ENCODE measurements at places on chromosomes 4 and X.

GRCh38 chrX:21373001-21373400 lies 1.2 kb upstream of the CNKSR2 start:
- no peak for DNase-seq

GRCh38 chr4:40388239-40388638 lies 53.1 kb downstream of the CHRNA9 start:
- DNase-seq = no peak

- DNase-seq = no peak
Measured at GRCh38 chr4:97662133-97662532, 481.1 kb downstream of the STPG2 start.

DNA sequence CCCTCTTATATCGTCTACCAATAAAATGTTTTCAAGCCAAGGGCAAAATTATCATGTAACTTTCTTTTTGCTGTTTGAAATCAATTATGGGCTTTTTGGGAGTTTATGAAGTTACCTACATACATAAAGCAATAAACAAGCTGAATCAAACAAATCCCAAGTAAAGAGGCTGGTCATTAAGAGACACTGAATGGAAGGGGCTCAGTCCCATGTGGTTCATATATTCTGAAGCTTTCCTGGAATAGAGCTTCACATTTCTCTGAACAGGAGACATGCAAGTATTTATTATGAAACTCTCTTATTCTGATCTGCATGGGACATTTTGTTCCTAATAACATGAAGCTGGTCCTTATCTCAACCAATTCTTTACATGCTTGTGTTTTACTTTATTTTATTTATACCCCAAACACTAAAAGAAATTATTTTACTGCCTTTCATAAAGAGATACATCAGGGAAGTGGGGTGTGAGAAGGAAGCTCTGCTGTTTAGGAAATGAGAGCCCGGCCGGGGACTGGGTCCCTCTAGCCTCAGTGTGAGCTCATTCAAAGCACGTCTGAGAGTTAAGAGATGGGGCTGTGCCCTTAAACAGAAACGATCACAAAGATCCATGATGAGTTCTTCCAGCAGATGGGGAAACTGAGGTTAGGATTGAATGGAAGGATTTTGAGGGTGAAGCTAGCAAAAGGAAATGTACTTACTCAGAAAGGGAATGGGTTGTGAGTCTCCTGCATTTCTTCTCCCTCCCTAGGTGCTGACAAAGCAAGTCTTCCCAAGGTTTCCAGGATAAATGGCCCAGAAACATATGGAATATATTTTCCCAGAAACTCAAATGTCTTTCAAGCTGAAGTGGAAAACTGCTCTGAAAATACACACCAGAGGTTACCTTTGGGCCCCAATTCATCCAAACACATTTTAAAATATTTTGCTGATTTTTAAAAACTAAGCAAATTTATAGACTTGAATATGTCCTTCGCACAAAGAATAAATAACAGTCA lies 93.1 kb upstream of the LNX1 start:
- DNase-seq = no peak

DNA sequence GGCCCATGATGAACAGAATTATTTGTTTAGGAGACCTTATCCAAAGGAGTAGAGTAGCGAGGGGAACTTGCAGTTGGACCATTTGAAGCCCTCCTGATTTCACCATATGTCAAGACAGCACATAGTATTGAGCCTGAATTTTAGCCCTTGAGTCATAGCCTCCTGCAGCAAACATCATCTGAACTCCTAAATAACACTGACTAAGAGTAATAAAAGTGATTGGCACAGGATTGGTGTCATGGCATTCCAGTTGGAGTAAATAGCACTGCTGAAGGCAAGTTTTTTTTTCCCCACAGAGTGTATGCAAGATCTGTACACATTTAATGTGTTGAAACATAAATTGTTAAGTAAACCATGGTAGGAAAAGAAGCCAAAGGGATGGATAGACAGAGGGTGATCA lies 89.0 kb downstream of the COMMD8 start:
- no peak for DNase-seq

- peak; percentile 6 for DNase-seq
Measured at GRCh38 chr4:175421506-175421905, 390.6 kb downstream of the GPM6A start.

DNA sequence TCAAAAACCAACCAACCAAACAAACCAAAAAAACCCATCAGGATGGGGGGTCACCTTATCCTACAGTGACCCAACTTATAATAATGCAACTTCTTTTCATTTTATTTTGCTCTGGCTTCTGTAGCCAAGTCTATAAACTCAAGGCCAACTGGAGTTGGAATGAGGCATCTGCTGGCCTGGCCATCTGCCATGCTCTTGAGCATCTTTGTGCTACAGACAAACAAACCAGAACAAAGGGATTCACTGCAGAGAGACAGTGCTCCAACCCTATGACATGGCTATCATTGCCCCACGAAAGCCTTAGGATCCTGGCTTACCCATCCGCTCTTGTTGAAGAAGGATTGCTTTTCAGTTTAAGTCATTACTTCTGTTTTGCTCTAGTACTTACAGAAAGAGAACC lies 49.2 kb upstream of the SCRG1 start:
- DNase-seq = peak; percentile 57

GRCh38 chrX:110951472-110952269 lies 144.3 kb upstream of the PAK3 start:
- DNase-seq = no peak

DNA sequence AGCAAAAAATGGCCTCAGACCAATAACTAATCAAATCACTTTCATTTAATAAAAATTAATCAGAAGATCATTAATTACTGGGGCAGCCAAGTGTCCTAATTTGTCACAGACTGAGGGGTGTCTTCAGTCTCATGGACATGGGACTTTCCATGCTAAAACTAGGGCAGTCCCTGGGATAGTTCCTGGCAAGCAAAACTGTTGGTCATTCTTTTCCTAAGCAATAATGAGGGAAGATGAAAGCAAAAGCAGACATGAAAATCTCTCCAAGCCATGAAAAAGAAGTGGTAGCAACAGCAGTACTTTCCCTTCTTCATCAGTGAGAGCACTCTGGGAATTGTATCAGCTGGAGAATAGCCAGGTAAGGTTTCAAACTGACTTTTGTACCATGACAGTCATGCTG lies 3.7 kb upstream of the ANTXR2 start:
- no peak for DNase-seq

DNA sequence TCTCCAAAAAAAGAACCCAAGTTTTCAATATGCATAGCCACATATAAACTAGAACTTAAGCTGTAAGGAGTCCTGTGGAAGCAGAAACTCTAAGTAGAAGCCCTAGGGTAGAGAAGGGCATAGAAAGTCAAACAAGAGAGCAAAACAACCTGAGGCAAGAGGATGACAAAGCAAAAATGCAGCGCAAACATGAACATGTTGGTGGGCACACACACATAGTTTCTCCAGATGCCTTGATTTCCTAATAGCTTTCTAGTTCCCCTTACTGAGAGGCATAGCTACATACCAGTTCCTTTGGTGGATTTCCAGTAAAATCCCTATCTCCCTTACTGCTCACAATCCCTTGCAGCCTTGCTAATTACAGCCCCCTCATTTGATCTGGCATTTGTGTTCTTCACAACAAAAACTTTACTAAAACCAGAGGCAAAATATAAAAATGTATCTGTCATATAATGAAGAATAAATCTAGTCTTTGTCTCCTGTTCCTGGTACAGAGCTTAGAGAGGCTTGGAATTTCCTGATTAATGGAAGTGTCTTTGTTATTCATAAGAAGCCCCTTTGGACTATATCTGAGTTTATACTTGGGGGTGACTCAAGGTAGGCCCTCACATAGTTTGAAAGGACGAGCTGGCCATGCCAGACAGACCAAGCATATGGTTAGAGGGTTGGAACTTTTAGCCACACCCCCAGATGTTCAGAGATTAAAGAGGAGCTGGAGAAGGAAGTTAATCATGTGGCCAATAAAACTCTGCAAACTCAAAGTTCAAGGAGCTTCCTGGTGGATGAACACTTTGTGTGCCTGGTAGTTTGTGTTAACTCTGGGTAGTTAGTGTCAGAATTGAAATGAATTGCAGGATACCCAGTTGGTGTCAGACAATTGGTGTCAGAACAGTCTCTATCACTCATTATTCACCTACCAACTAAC lies 52.7 kb upstream of the ZCCHC13 start:
- peak; percentile 24 for DNase-seq

- no peak for DNase-seq
Measured at GRCh38 chr4:11503166-11503565, 74.5 kb upstream of the HS3ST1 start.

DNA sequence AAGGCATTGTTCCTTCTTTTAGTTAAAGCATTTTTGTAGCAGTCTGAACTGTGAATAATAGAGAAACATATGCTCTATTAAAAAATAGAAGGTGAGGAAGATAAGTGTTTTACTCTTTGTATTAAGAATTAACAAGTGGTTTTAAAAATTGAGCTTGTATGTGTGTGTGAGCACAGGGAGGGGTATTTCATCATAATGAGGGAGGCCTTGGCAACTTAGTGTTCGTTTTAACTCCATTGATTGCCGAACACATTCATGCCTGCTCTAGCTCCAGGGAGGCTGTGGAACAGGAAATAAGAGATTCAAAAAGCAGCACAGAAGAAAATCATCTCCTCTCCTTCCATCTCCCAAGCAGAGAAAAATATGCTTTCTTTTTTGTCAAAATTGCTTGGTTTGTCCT lies 14.8 kb downstream of the SHROOM3 start:
- DNase-seq = no peak

Measured in AG08395 (cell line).